Activated CD8-positive, alpha-beta memory T cell treated with anti-CD3 and anti-CD28 coated beads for 1 hour (primary cell): ENCODE measurements at places on chromosomes 13 and 19.

DNA sequence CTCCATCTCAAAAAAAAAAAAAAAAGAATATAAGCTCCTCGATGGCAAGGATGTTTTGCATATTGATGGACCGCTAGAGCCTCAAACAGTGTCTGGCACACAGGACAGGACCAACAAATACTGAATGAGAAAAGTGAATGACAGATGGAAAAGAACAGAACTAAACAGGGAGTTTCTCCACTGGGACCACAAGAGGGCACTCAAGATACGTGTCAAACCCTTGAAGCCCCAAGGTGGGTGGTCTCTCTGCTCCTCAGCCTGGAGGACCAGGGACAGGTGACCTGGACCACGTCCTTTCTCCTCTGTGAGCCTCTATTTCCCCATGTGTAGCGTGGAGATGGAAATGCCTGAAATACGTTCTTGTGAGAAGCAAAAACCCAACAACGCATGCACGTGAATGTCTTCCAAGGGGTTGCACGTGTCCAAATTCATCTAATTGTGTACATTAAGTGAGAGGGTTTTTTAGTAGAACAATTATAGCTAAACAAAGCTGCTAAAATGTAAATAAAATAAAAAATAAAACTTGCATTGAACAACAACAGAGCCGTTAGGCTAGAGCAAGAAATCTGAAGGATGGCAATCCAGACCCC is 5.7 kb upstream of the CDC42EP5 start:
- no peak for DNase-seq

GRCh38 chr13:113774177-113775107 is 15.4 kb downstream of the TMEM255B start:
- no peak for DNase-seq

- no peak for DNase-seq
Measured at GRCh38 chr13:98033277-98034247, 80.1 kb downstream of the IPO5 start.

DNA sequence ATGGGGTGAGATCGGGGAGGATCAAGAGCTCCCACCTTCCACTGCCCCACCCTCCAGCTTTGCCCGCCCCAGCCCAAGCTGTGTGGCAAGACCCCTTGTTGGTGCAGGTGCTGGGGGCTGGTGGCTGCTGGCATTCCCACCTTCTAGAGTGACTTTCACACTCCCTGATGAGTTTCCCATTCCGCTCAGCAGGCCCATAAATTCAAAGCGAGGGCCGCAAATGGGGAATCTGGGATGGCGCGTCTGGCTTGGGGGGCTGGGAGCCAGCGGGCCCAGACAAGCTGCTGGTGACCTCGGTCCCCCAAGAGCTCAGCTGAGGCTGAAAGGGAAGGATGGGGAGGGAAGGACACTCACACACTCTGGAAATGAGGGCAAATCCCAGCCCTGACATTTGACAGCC is 110.3 kb downstream of the GADD45B start:
- no peak for DNase-seq

DNA sequence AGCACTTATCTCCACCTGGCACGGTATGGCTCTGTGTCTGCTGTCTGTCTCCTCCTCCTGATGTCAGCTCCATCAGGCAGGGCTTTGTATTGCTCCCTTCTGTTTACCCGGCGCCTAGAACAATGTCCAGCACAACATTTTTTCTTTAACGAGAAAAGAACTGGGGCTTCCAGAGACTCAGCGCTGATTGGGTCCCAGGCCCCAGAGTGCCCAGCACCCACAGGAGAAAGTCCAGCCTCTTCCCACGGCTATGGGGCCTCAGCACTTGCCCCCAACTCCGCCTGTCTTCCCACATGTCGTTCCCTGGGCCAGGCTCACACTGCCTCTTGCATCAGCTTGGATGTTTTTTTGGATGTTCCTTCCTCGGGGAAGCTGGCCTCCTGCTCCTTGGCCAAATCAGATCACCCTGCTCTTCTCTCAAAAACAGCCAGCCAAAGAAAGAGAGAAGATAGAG is 6.9 kb downstream of the MYPOP start:
- no peak for DNase-seq

GRCh38 chr19:4957981-4958380 is 10.9 kb upstream of the KDM4B start:
- DNase-seq: no peak

DNA sequence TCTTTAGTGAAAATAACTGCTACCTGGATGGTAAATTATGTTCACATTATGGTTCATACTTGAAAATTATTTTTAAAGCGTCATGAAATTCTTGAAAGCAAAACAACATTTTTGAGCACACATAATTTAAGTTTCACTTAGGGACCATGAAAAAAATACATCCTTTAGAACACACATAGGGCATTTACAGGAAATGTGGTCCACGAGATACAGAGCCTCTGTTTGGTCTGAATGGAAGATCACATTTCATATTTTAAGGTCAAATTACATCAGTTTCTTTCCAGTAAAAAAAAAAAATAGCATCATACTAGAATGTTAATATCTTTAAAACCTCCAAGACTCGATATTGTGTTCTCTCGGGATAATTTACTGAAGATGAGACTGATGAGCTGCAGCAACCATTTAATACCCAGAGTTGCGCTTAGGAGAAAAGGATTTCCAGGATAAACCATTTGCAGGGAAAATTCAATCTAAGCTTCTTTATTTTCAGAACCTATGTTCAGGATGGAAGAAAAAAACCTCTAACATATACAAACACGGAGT is 720.7 kb downstream of the DIAPH3 start:
- DNase-seq: no peak

- no peak for DNase-seq
Measured at GRCh38 chr13:110044551-110045111, 258.2 kb upstream of the IRS2 start.

DNA sequence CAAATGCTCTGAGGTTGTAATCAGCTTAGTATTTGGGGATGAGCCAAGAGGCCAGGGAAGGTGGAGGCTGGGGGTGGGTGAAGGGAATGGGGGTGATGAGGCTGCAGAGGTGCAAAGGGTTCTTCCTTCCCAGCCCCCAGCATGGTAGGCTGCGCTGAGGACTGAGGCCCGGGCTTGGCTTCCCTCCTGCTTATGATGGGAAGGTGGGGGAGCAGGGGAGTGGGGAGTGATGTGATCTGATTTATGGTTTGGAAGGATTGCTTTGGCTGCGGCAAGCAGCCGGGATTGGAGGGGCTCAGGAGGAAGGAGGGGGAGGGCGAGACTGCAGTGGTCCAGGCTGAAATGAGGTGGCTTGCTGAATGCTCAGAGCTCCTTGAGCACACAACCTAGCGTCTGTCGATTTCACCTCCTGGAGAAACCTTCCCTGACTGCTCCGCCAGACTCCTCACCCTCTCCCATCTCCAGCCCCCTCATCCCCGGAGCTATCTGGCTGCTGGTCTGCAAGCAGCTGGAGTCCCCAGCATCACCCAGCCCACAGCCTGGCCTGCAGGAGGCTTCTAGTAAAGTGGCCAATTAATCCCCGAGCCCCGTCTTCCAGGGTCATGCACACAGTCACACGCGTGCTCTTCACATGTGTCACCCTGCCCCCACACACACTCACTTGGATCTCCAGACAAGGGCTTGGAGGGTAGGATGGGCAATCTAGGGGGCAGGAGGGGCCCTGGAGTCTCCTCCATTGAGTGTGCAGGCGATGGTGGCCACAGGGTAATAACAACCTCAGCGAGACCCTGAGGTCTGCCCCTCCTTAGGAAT is 757 bp upstream of the CLEC11A start:
- no peak for DNase-seq

GRCh38 chr13:39565036-39565949 is 37.7 kb downstream of the LHFPL6 start:
- DNase-seq: no peak

DNA sequence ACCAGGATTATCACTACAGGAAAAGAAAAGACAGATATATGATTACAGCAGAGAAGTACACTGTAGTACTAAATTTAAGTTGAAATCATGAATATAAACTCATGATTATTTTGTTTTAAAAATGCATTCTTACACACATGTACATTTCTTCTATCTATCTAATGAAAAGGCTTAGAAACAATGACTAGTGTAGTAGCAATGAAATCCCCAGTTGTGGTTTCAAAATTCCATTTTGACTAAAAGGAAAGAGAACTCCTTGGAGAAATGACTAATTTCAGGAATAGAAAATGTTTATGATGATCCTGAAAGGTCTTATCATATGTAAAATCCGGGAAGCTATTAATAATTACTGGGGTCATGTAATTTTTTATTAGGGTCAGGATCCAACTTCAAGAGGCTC is 195.0 kb upstream of the STARD13 start:
- no peak for DNase-seq

GRCh38 chr19:32070101-32070500 is 275.3 kb upstream of the ZNF507 start:
- no peak for DNase-seq

DNA sequence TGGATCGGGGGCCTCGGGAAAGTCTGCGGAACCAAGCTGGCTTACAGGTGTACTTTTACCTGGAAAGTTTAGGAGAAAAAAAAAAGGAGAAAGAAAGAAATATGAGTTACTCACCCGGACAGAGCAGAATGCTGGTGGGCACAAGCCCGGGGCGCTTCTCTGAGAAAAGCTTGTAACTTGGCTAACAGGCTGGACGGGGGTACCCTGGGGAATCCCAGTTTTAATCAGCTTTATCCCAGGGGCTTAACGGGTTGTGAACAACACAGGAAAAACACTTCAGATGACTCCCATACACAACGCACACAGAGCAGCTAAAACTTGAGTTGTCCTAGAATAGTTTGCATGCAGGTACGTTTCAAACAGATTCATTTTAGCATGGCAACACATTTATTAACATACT is 37.3 kb downstream of the KLF2 start:
- no peak for DNase-seq

- no peak for DNase-seq
Measured at GRCh38 chr13:60275208-60275607, 111.5 kb upstream of the DIAPH3 start.

DNA sequence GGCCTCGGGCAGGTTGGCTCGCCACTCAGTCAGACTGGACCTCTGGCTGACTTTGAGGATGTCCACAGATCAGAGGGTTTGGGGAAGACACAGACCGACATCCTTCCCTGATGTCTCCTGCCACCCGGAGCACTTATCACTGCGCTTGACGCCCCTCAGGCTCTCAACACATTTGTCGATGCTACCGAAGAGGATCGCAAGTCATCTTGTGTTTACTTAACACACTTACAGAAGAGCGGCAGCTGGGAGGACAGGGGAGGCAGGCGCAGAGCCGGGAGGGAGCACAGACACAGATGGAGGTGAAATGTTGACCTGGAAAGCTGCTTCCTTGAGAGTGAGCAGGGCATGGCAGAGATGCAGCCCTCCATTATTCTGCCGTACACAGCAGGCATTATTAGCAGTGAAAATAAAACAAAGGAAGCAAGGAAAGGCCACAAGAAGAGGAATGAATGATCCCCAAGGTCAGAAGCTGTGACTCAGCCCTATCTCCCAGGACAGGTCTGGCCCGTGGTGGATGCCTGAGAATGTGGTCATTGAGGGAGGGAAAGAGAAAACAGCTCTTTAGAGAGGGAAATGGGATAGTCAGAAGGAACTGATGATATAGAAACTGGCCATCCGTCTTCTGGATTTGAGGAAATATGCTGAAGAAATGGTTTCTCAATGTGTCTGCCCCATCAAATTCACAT is 549.5 kb upstream of the ARGLU1 start:
- no peak for DNase-seq

DNA sequence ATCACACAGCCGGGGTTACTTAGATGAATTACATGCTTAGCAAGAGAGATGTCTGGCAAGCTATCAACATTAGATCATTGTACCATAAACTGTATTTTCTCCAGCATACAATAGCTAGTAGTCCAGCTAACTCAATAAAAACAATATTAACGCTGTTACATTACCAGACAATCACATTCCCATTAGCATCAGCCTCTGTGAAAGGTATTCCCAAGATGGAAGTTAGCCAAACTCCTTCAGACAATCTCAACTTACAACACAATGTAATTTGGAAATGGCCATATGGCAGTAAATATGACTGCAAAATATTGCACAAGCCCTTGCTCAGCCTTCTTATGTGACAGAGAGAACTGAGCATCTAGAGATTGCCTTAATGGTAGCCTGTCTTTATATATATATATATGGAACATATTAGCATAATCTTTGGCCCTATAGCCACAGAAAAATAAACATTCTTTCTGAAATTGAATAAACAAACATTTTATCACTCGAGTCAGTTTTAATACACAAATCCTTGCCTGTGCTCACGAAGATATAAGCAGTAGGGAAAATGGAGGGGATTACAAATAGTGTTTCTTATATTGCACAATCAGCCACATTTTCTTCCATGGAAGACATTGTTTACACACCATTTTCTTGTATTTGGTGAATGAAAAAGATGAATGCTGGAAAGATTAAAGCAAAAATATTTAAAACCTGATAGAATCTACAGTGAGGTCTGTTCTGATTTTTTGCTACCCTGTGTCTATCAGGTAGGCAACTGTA is 1060.5 kb downstream of the DIAPH3 start:
- DNase-seq: no peak

DNA sequence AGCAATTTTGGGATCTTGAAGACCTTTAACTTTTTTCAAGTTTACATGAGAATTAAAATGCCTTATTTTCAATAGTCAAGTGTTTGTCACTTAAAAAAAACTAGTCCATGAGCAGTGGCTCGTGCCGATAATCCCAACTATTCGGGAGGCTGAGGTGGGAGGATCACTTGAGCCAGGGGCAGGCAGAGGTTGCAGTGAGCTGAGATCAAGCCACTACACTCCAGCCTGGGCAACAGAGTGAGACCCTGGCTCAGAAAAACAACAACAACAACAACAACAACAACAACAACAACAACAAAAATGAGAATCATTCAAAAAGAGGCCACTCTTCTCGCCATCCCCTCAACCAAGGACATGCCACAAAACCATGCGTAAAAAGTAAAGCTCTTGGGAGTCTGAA is 5.7 kb downstream of the FOXO1 start:
- no peak for DNase-seq

GRCh38 chr19:15418231-15418578 is 583 bp downstream of the AKAP8L start:
- DNase-seq: no peak

DNA sequence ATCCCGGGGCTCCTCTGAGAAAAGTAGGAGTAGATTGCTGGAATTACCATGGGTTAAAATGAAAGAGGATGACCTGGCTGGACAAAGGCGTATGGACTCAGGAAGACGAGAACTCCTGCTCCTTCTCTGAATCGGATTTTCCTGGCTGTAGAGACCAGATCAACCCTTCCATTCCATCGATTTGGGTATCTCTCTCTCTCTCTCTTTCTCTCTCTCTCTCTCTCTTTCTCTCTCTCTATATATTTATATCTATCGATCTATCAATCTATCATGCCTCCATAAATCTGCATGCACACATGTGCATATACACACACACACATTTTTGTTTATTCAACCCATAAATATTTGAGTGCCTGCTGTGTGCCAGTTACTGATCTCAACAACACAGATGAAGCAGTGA is 234.9 kb downstream of the LMO7 start:
- no peak for DNase-seq

- no peak for DNase-seq
Measured at GRCh38 chr13:18946738-18947137, 234.9 kb downstream of the TUBA3C start.

DNA sequence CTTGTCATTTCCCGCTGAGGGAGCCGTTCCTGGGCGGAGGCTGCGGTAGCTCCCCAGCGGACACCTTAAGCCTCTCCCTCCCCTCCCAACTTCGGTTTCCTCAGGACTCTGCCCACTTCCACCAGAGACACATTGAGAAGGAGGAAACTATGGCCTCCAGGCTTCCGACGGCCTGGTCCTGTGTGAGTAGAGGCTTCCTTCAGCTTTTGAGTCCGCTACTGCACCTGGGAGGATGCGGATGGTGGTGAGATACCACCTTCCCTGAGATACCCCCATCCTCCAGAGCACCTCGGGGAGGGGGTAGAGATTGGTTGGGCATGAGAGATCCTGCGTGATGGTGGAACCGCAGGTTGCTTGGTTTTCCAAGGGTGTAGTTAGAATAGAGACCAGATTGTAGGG is 955 bp downstream of the ZNF274 start:
- no peak for DNase-seq
